Progenitor cell of endocrine pancreas (in vitro differentiated cells): ENCODE measurements at places on chromosomes 2 and 18. TPM values are rescaled to one million over a fixed set of nuclear protein-coding genes. Genes with fewer than 3 reads are reported as not detected.

DNA sequence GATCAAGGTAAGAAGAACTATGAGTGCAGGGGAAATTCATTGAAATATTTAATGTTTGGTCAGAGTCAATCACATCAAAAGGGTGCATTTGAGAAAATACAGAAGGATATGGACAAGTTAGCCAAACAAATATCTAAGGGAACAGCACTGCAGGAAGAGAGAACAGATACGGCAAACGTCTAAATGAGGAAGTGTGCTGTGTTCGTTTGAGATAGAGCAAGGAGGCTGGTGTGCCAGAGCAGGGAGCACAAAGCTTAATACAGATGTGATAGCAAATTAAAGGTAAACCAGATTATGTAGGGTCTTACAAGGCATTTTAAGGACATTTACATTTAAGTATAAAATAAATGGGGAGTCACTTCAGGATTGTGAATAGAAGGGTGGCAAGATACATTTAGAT is 241.3 kb upstream of the ZNF804A start:
- DNase-seq, result no peak
- no peaks in the 10 kb centered on the region for H3K36me3 ChIP-seq
- H3K27ac ChIP-seq, result no peak overlapping the region
- no peak overlapping the region for H3K4me3 ChIP-seq
- H3K4me1 ChIP-seq, result no peaks in the 10 kb centered on the region

DNA sequence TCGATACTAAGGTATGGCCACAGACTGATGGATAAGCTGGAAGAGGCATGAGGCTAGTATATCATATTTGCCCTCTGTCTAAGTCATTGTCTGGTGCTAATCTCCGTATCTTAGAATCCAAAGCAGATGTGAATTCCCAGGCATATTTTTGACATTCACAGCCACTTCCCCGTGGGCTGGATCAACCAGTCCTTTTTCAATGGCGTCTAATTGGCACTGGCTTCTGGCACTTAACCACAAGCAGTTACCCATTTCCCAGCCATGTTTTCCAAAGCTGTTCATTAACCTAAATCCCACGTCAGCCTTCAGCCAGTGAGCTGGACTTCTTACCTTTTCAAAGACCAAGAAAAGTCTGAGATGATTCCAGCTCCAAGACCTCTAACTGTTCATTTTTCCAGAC is 20.7 kb upstream of the ZNF407 start:
- H3K27me3 ChIP-seq, result peaks cover 22% of the 10 kb centered on the region
- H3K4me3 ChIP-seq, result no peak overlapping the region
- H3K4me1 ChIP-seq, result peaks cover 6% of the 10 kb centered on the region
- no peak overlapping the region for H3K27ac ChIP-seq
- no peak for DNase-seq

DNA sequence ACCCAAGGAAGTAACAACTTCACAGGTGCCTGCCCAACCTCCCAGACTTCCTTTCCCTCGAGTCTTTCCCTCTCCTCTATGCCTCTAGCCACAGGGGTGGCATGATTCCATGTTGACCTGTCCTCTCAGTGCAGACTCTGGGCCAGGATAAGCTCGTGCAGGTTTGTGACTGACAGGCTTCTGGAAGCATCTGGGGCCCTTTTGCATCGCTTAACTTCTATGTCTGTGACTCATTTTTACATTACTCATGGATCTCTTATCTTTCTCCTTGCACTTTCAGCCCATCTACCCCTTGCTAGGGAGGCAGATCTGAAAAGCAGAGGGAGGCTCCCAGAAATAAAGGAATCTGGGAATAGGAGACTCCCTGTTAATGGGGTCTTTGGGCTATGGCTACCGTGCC is 98.5 kb upstream of the RIOK3 start:
- no peaks in the 10 kb centered on the region for H3K27me3 ChIP-seq
- H3K4me1 ChIP-seq, result peaks cover 20% of the 10 kb centered on the region
- no peak overlapping the region for H3K4me3 ChIP-seq
- no peak for DNase-seq

DNA sequence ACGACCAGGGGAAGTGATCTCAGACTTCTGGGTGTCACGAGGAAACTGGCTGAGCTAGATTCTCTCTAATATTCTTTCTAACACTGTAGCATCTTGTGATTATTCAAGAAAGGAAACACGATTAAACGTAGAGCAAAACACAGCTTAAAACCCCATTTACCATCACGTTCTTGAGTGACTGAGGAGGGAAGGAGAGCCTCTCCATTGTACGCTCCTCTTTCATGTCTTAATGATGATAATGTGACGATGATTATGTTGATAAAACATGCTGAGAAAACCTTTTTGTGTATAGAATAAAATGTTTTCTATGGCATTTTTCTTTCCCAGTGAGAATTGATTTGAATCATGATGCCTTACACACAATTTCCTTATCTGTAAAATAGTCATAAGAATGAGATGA is 705.6 kb upstream of the ID2 start:
- no peaks in the 10 kb centered on the region for H3K36me3 ChIP-seq
- no peak overlapping the region for H3K4me3 ChIP-seq
- H3K4me1 ChIP-seq, result peaks cover 6% of the 10 kb centered on the region
- H3K27ac ChIP-seq, result no peak overlapping the region
- DNase-seq, result no peak

The TMEM163 gene
- 3.7 and 3.8 TPM in 2 replicates for total RNA-seq

The FAM228A gene
- total RNA-seq, result 0.31 and 0.80 TPM in 2 replicates
